Activated CD8-positive, alpha-beta memory T cell treated with anti-CD3 and anti-CD28 coated beads for 48 hours (primary cell): ENCODE measurements at places on chromosomes 3 and 15.

DNA sequence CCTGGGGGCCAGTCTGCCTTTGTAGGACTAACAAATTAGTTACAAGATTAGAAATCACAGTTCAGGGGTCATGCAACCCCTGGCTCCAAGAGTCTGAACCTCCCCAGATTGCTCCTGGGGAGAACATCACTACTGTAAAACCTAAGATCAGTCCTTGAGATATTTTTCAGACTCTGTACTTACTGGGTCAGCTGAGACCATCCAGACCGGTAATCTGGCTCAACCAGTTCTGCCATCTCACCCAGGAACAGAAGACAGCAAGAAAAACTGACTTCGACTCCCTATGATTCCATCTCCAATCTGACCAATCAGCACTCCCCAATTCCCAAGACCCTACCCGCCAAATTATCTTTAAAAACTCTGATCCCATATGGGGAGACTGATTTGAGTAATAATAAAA, 47.5 kb downstream of the NMD3 start:
- no peak for DNase-seq

DNA sequence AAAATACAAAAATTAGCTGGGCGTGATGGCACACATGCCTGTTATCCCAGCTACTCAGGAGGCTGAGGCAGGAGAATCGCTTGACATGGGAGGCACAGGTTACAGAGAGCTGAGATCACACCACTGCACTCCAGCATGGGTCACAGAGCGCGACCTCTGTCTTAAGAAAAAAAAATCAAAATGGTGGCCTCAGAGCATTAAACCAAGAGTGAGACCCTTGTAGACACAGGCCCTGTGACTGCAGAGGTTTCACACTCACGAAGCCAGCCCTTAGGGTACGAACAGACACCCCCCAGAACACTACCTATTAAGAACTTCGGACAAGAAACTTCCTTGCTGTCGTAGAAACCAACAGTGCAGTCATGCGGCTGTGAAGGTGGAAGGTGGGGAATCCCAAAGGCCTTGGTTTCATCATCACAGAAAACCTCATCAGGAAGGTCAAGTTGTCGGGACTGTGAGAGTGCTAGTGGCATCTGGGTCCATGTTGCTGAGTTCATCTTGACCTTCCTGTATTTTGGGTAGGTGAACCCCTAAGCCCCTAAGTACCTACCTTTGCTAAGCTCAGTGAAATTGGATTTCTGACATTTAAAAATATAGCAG, 4.8 kb upstream of the PDE8A start:
- no peak for DNase-seq

DNA sequence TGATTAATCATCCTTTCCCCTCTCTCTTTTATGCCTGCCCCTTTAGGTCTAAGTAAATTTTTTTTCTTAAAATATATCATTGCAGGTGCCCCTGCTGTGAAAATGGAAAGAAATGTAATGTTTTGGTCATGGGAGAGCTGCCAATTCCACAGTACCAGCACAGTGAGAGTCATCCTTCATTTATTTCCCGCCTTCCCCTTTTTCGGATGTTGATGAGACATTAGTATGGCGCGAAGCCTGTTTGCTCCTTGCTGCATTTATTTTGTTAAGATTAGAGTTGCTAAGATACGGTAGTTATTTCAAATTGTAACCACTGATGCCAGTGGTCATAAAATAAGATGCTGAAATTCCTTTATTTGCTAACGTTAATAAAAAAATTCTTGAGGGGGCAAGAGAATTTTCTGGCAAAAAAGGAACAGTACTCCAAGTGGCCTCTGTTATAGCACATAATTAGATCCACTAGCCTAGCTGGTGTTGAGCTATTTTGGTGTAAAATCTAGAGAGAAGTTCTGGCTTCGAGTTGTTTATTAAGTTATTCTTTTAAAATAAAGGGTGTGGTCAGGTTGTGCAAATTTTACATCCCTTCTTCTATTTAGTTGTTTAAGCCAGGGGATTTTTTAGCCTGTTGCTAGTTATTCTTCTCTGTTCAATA, 62.8 kb downstream of the MDFIC2 start:
- DNase-seq, result no peak

GRCh38 chr15:66049353-66049752, 180.1 kb downstream of the RAB11A start:
- DNase-seq, result no peak

GRCh38 chr15:101162701-101163483, 89.0 kb downstream of the CHSY1 start:
- DNase-seq, result no peak

DNA sequence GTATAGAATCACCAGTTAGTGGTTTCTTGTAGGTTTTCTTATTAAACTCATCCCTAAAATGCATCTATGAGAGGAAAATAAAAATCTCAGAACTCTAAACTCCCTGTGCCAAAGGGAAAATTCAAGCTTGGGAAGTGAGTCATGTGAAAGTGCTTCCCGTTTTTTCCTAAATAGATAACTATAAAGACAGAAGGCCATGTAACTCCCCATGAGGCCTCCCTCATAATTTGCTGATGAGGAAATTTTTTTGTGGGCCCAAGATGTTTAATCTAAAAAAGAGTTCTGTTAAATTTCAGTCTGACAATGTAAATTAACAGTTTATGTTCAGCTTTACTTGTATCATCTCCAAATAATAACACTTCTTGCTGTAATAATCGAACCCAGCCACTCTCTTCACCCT, 1273.9 kb downstream of the OTOL1 start:
- DNase-seq, result no peak
